Upper lobe of left lung (tissue), 6 donors: ENCODE measurements at places on chromosomes 1 and 21. TPM values are rescaled to one million over a fixed set of nuclear protein-coding genes. Genes with fewer than 3 reads are reported as not detected.

WDR26 gene
- total RNA-seq, result 138 TPM

DNA sequence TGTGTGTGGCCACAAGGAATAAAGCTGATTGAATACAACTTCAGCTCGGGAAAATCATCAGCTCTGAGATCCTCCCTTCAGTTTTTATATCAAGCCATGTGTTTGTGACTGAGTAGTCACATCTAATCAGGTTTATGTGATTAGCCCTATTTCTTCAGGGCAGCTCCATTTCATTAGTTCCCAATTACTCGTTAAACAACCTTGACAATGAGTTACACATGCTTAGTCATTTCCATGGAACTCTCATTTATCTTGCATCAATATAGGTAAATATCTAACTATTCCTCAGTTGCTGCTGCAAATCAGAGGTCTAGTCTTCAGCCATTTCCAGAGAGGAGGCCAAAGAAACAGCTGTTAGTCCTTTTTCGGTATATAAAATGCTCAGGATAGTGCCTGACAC is 16.3 kb downstream of the CRB1 start:
- no peaks in the 10 kb centered on the region for H3K4me1 ChIP-seq
- H3K27me3 ChIP-seq, result no peaks in the 10 kb centered on the region
- no peak for DNase-seq
- no peak overlapping the region for H3K4me3 ChIP-seq
- no peaks in the 10 kb centered on the region for H3K36me3 ChIP-seq
- no peak overlapping the region for H3K27ac ChIP-seq

DNA sequence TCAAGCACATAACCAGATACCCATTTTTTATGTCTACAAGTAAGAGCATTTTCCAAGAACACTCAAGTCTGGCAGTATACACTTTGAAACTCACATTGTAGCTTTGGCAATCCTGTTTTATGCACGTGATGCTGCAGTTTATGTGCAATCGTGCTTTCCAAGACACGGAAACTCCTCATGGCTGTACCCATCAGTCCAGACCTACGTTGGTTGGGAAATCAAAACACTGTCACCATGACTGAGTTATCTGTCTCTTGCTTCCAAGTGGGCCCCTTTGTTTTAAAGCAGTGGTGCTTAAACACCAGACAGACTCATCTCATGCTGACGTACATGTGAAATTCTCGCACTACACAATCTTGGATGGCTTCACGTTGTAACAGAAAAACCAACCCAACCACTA is 192.8 kb downstream of the LTN1 start:
- no peak overlapping the region for H3K4me3 ChIP-seq
- no peaks in the 10 kb centered on the region for H3K27me3 ChIP-seq

DNA sequence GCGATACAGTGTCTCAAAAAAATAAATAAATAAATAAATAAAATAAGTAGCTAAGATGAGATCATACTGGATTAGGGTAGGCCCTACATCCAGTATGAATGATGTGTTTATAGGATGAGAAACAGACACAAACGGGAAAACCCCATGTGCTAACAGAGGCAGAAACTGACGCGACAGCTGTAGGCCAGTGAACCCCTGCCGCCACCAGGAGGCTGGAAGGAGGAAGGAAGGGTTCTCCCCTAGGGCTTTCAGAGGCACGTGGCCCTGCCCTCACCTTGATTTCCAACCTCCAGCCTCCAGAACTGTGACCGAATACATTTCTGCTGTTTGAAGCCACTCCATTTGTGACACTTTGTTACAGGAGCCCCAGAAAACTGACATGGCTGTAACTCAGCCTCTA is 38.5 kb downstream of the CHD5 start:
- no peaks in the 10 kb centered on the region for H3K4me1 ChIP-seq
- no peak for DNase-seq
- no peak overlapping the region for H3K4me3 ChIP-seq
- H3K27ac ChIP-seq, result no peak overlapping the region

GRCh38 chr1:184792450-184792969 is 37.9 kb upstream of the EDEM3 start:
- H3K27ac ChIP-seq, result peak overlapping the region; percentile 56
- H3K27me3 ChIP-seq, result no peaks in the 10 kb centered on the region
- no peaks in the 10 kb centered on the region for H3K36me3 ChIP-seq
- H3K4me1 ChIP-seq, result peaks cover 8% of the 10 kb centered on the region
- no peak for DNase-seq
- no peak overlapping the region for H3K4me3 ChIP-seq

PGLYRP3 gene
- not detected for total RNA-seq

DNA sequence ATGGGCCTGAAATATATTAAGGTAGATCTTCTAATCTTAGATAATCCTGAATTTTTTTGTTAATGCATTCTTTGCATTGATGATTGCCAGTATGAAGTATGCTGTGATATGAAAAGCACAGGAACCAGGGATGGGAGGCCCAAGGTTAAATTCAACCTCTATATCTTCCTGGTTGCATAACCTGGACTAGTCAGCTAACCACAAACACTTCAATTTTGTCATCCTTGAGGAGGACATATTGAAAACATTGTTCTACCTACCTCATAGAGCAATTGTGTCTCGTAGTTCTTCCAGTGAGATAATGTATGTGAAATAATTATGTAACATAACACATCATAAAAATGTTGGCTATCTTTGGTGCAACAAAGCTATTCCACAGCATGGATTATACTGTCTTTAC is 25.6 kb downstream of the PDC start:
- H3K27me3 ChIP-seq, result no peaks in the 10 kb centered on the region
- no peak overlapping the region for H3K4me3 ChIP-seq
- no peak overlapping the region for H3K27ac ChIP-seq
- DNase-seq, result no peak

DNA sequence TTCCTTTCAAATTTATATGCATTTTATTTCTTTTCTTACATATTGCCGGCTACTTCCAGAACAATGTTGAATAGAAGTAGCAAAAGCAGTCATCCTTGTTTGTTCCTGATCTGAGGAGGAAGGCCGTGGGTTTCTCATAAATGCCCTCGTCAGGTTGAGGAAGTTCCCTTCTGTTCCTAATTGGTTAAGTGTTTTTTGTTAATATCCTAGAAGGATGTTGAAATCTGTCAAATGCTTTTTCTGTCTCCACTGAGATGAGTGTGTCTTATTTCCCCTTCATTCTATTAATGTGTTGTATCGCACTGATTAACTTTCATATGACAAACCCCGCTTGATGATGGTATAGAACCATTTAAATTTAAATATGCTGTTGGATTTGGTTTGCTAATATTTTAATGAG is 15.4 kb downstream of the TTLL10 start:
- H3K4me3 ChIP-seq, result no peak overlapping the region
- no peak for DNase-seq
- H3K27ac ChIP-seq, result no peak overlapping the region
- no peaks in the 10 kb centered on the region for H3K27me3 ChIP-seq
- H3K4me1 ChIP-seq, result no peaks in the 10 kb centered on the region

LRRC39 gene
- 0.91 TPM for total RNA-seq

DNA sequence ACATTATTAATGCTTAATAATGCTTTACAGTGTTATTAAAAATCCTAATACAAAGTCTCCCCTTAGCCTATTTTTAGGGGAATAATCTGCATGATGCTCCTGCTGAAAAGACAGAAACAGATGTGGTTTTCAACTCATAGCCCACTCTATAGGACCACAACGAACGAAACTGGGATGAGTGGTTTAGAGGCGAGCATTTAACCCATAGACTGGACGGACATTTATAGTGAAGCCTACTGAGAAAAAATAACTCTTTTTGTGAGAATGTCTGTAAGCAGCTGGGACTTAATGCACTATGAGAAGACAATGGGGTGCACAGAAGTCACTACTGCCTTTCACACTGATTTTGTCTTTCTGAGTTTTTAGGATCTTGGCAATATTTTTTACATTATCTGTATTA is 1599.6 kb upstream of the B3GALT2 start:
- H3K4me1 ChIP-seq, result no peaks in the 10 kb centered on the region
- no peak for DNase-seq
- no peak overlapping the region for H3K4me3 ChIP-seq
- no peaks in the 10 kb centered on the region for H3K27me3 ChIP-seq
- no peak overlapping the region for H3K27ac ChIP-seq

MRAP gene
- 0.54 TPM for total RNA-seq

CLCA4 gene
- not detected for total RNA-seq
